ENCODE measurements at places on chromosomes 13 and 19.

GRCh38 chr13:60417734-60418133 is 20.7 kb downstream of the TDRD3 start:
- DNase-seq = no peak

DNA sequence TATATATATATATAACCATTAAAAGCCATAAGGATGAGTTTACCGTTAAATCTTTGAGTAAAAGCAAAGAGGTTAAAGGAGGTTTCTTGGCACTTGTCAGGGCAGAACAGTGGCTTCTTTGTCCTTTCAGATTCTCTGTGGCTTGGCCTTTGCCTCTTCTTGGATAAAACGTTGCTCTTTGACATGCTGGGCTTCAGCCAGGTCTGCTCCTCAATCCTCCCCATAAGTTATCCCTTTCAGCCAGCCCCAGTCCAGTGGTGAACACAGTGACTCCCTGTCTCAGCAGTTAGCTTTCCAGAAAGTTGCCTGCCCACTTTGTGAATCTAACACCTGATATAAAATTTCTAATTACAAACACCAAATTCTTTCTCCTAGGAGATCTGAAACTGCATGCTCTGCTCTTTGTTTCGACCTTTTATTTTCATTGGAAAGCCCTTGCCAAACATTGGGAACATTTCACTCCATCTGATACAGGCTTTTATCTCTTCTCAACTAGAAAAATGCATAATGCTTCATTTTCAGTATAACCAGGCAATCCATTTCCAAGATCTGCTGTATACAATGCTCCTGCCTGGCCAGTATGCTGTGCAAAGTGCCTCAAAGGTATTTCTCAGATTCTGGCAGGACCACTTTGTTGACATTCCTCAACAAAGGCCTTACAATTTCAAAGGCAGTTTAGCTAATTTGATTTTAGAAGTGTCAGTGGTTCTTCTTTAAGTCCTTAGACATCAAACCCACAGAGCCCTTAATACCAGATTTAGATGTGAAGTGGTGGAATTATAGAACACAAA is 16.2 kb upstream of the MED4 start:
- no peak for DNase-seq

- peak; percentile 12 for DNase-seq
Measured at GRCh38 chr19:50663482-50663790, 14.2 kb downstream of the C19orf81 start.

DNA sequence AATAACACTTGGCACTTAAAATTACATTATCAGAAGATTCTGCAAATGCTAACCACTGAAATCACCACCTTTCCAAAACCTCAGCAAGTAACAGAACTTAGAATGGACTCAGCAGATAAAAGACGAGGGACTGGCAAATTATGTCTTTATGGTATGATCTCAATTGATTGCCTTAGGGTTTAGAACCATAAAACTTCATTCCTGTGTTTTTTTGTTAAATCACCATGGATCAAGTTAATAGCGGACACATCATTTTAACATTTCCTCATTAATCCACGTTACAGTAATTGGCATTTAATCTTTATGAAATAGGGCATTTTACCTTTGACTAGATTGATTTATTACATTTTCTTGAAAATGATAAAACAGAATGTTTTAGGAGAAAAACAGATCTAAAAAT is 2070.3 kb downstream of the PCDH9 start:
- DNase-seq = no peak

GRCh38 chr13:93709506-93710244 is 483.1 kb downstream of the GPC6 start:
- DNase-seq = no peak

- no peak for DNase-seq
Measured at GRCh38 chr19:42121036-42121621, 11.1 kb downstream of the POU2F2 start.

DNA sequence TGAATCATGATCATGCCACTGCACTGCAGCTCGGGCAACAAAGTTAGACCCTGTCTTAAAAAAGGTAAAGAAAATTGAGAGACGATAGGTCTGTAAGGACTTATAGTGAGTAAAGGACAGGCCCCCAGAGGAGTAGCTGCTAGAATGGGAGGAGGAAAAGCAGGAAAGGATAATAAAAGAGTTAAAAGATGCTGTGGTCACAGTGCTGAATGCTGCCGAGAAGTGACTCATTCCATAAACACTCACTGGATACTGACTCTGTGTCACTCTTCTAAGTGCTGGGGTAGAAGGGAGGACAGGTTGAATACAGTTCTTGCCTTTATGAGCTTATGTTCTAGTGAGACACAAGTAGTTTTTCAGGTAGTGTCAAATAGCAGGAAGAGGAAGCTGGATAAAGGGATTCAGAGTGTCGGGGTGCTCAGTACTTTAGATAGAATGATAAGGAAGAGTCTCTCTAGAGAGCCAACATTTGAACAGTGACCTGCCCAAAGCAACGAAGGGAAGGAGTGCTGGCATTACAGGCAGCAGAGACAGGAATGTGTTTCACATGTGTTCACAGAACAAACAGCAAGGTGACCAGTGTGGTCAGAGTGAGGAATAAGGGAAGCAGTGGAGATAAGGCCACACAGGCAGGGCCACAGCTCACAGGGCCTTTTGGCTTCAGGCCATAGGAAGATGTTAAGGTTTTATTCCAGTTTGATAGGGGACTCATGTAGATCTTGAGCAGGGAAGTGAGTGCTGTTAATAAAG is 1240.5 kb downstream of the UQCRFS1 start:
- no peak for DNase-seq

DNA sequence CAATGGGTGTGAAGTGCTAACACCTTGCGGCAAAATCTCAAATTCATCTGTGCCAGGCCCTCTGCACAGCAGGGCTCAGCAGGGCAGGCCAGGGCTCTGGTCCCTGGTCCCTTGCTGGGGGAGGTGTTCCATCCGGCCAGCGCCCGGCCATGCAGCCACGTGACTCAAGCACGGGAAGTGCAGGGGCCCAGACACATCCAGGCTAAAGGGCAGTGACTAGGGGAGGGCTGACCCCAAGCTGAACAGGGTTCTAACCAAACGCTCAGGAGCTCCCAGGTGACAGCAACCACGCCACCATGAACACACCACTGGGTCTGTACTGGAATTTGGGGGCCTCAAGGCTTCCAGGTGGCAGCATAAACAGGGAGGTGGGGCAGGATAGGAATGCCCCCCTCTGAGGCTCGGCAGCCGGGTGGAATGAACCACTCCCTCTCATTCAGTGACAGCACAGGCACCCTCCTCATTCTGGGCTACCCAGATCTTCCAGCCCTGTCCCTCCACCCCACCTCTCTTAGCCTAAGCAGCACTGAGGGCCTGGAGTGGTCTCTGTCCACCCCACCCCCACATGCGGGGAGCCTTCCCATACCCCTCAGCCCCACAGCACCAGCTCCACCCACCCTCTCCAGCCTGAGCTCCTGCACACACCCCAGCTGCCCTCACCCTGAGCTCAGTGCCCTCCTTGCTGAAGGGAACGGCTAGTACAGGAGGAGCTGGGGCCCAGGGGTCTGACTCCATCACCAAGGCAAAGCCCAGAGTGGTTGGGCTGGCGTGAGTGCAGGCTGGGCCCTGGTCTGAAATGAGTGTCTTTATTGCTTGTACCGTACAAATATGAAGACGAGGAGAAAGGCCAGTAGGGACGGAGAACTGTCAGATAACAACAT is 5.3 kb upstream of the CCNP start:
- no peak for DNase-seq

DNA sequence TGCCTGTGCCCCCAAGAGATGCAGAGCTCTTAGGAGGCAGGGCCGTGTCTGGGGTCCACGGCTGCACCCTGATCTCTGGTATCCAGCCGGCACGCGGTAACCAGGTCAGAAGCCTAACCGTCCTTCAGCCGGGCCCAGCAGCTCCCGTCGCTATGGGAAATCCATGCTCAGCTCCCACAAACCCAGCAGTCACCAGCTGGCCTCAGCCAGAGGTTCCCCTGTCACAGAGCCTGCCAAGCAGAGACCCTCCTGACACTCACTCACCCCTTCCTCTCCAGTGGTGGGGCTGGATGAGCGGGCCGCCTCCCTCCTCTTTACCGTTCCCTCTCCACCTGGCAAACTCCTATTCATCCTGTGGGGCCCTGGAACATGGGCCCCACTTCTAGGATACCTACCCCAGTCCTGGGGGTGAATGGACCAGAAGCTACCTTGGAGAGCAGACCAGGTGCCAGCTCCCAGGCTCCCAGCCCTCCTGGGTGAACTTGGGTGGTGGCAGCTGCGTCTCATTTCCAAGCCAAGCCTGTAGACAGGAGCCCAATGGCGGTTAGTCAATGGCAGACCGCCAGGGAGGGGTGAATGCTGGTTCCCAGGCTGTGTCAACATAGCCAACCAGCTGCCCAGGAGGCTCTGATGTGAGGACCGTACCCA is 21.4 kb upstream of the TCF3 start:
- peak; percentile 66 for DNase-seq

- peak; percentile 93 for DNase-seq
Measured at GRCh38 chr13:92390217-92390616, 836.4 kb upstream of the GPC6 start.
